H1 (cell line): ENCODE measurements at places on chromosomes 16 and 17.

GRCh38 chr17:15511142-15511541 is 43.7 kb upstream of the CDRT4 start:
- no peak for DNase-seq

- no peak for DNase-seq
Observed at GRCh38 chr17:77755410-77755963, 203.0 kb upstream of the TNRC6C start.

DNA sequence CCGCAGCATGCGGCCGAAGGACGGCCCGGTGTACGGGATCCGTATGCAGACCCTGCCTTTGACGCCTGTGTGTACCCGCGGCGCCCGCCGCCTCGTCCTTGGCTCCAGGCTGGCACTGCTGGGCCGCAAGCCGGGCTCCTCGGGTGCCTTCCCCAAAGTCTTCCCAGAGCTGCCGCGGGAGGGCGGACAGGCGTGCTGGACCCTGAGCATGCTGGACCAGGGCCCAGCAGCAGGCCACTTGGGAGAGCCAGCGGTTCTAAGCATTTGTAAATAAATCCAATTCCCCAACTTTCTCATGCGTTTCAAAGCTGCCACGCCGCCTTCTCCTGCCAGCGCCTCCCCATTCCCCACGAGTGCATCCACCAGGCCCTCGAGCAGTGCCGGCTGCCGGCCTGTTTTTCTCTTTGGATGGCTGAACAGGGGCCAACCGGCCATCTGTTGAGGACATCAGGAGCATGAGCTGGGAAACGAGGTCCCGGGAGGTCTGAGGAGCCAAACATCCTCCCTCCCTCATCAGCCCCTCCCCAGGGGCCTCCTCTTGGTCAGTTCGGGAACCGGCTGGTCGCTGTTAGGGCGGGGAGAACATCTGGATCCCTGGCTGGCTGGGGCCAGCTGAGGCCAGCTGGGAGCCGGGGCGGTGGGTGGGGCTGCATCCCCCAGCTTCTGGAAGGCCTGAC is 20.5 kb upstream of the PABPN1L start:
- no peak for DNase-seq

DNA sequence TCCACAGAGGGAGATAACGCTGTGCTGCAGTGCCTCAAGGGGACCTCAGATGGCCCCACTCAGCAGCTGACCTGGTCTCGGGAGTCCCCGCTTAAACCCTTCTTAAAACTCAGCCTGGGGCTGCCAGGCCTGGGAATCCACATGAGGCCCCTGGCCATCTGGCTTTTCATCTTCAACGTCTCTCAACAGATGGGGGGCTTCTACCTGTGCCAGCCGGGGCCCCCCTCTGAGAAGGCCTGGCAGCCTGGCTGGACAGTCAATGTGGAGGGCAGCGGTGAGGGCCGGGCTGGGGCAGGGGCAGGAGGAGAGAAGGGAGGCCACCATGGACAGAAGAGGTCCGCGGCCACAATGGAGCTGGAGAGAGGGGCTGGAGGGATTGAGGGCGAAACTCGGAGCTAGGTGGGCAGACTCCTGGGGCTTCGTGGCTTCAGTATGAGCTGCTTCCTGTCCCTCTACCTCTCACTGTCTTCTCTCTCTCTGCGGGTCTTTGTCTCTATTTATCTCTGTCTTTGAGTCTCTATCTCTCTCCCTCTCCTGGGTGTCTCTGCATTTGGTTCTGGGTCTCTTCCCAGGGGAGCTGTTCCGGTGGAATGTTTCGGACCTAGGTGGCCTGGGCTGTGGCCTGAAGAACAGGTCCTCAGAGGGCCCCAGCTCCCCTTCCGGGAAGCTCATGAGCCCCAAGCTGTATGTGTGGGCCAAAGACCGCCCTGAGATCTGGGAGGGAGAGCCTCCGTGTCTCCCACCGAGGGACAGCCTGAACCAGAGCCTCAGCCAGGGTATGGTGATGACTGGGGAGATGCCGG is 769 bp downstream of the CD19 start:
- DNase-seq = no peak

DNA sequence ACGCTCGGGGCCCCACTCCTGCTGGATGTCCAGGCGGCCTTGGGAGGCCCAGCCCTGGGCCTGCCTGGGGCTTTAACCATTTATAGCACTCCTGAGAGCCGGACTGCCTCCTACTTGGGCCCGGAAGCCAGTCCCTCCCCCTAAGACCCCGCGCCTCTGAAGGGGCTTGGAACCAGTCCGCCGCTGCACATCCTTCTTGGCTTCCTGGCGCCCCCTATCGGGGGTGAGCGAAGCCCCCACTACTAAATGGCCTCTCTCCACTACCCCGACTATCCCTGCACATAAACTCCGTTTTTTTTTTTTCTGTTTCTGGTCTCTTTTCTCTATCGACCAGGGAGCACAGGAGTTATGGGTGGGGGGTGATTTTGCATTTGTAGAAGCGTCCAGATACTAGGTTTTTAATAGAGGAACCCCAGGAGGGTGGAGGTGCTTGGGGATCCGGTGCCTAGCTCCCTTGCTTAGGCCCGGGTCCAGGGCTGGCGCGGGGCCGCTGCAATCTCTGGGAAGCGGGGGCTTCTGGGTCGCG is 633 bp upstream of the NOL3 start:
- no peak for DNase-seq

GRCh38 chr16:154217-155030 is 2.0 kb downstream of the HBZ start:
- peak; percentile 81 for DNase-seq

DNA sequence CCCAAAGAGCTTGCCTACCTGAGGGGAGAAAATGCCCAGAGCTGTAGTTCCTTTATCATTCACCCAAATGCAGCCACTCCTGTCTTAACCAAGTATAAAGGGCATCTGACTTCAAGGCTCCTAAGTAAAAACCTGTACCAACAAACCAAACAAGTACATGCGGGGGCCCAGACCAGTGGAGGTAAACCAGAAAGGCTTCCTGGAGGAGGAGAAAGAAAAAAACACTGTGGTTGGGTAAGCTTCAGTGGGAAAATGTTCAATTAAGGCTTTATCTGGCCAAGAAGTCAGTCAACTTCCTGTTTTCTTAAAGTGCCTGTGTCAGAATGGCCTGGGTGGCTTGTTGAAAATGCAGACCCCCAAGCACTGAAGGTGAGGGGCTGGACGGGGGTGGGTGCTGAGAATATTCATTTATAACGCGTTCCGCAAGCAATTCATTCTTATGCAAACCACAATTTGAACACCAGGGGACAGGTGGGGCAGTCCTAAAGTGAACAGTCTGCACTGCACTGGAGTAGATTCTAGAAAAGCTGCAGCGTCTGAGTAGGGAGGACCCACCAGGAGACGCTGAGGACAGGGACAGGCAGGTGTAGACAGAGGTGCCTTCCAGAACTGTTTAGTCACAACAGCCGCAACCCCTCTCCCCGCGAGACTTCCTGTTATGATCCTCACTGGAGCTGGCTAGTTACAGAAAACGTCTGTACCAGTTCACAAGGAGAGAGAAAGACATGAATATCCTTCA is 467.1 kb downstream of the SOX9 start:
- no peak for DNase-seq

GRCh38 chr16:57828272-57829161 is 26.2 kb upstream of the KIFC3 start:
- DNase-seq = no peak

DNA sequence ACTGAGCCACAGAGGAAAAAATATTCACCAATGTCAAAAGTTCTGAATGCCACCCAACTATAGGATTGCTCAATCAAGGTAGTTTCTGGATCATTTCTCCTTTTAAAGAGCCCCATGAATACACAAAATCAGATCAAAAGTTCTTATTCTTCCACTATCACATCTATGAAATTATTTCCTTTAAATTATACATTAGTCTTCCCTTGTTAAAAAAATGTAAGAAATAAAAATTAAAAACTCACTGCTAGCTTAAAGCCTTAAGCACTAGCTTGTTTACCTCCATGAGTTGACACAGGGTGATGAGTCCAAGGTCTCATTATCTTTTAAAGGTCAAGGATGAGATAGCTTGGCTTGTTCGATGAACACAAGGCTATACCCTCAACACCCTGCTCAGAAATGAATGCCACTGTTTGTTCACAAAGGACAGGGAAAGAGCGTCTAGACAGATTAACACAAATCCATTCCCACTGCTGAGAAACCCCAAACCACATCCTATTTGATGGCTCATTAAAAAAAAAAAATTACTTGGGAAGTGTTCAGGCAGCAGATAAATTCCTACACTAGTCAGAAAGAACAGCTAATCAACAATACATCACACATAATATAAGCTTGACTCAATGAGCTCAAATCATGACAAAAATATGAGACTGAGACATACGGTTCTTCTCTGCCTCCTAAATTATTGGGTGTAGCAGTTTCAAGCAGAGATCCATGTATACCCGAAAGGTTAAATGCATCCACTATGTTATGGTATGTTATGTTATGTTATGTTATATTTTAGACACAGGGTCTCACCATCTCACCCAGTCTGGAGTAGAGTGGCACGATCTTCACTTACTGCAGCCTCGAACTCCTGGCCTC is 118.9 kb downstream of the PARN start:
- no peak for DNase-seq

GRCh38 chr16:80664226-80664625 is 123.4 kb downstream of the DYNLRB2 start:
- no peak for DNase-seq

GRCh38 chr17:16328997-16329396 is 24.3 kb downstream of the CENPV start:
- no peak for DNase-seq

- DNase-seq = no peak
Observed at GRCh38 chr17:33099252-33099651, 107.6 kb downstream of the SPACA3 start.

GRCh38 chr16:54901606-54902005 is 29.1 kb upstream of the IRX5 start:
- DNase-seq = no peak

DNA sequence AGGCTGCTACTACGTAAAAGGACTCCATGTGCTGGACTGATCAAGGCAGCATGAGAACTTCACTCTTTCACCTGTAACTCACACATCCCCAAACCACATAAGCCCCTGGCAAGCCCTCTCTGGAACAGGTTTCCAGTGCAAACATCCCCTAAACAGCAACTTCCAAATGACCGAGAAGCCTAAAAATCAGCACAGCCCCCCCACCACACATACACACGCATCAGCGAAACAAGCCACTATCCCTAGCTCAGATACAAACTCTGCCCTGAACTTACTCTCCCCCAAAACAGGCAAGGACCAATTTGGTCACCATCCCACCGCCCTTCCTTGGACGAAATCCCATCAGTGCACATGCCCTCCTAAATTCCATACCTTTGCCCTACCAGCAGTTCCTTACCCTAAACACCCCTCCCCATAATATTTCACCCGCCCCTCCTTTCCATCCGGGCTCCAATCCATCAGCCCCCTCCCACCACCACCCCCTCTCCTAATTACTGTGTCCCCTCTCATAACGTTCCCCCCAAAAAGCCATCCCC is 735 bp downstream of the LSM12 start:
- no peak for DNase-seq

DNA sequence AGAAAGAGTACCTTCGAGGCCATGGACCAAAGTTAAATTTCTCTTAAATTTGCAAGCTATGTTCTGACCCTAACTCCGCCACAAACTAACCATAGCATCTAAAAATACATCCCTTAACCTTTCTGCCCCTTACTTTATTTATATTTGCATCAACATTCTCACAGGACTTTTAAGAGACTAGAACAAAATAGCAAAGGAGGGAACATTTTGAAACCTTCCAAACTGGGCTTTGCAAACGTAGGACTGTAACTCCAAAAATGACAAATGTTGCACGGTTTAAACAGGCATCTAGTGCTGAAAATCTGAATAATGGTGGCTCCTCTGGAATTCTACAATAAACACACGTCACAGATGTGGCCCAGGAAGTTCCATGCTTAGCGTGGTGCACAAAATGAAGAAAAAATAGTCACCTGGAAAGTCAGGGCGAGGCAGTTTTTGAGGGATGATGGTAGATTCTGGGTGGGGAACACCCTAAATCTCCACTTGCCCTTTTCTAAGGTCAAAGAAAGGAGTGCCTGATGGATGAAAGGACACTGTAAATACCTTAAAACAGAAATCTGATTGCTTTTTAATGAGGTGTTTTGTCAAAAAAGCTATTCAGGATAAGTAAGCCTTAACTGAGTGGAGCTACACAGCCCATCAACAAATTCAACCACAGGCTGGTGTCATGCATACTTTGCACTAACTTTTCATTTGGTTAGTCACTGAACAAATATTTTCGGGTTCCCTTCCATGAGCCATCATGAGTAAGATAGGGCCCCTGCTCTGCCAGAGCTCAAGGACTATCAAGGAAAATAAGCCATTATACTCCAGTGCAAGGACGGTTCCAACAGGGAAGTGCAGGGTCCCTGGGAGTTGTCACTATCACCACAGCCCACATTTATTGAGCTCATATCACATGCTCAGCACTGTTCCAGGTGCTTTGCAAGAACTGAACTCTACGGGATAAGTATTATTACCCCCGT is 21.2 kb downstream of the ARHGAP17 start:
- DNase-seq = no peak

DNA sequence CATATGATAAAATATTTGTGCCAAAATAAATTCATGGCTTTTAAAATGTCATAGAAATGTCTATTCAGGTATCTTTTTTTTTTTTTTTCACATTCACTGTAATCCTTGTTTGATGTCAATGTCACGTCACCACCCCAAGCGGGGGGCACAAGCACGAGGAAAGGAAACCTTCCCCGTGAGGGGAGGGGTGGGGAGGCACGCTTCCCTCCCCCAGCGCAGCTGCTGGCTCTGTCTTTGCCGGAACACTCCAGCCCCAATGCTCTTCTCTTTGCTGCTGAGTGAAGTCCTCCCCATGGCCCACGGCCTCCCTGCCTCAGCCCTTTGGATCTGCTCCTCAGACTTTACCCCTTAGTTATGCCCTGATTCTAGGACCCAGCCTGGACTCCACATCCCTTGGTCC is 1.5 kb downstream of the SLC35G3 start:
- DNase-seq = no peak

DNA sequence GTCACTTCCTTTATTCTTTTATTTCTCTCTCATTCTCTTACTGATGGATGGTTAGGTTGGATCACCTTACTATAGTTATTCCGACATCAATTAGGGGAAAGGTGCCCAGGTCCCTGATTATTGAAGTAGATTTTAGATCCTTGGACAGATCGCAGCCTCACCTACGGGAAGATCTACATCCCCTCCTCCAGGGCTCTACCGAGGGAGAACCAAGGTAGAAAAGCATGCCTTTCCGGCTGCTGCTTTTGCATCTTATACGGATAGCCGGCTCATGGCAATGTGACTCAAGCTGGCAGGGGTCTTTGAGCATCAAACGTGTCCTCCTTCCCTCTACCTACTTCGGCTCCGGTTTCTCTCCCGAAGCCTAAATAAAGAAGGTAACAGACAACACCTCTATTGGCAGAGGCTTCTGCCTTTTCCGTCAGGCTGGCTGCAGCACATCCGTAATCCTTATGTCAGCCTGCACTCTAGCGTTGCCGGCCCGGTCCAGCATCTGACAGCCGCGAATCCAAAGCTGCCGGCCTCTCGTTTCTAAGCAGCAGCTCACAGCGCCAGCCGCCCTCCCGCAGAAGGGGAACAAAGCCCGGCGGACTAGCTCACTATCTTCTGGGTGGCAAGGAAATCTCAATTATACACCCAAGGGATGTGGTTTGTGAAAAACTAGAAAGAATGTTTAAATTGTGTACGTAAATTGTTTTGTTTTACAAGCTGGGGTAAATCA is 46.9 kb downstream of the IRX6 start:
- peak; percentile 27 for DNase-seq

GRCh38 chr17:1108478-1108764 is 71.4 kb downstream of the ABR start:
- no peak for DNase-seq
